ENCODE measurements at places on chromosomes 3 and 15.
A peak's percentile ranks its signal among the peaks of the same experiment; 100 is the strongest.

DNA sequence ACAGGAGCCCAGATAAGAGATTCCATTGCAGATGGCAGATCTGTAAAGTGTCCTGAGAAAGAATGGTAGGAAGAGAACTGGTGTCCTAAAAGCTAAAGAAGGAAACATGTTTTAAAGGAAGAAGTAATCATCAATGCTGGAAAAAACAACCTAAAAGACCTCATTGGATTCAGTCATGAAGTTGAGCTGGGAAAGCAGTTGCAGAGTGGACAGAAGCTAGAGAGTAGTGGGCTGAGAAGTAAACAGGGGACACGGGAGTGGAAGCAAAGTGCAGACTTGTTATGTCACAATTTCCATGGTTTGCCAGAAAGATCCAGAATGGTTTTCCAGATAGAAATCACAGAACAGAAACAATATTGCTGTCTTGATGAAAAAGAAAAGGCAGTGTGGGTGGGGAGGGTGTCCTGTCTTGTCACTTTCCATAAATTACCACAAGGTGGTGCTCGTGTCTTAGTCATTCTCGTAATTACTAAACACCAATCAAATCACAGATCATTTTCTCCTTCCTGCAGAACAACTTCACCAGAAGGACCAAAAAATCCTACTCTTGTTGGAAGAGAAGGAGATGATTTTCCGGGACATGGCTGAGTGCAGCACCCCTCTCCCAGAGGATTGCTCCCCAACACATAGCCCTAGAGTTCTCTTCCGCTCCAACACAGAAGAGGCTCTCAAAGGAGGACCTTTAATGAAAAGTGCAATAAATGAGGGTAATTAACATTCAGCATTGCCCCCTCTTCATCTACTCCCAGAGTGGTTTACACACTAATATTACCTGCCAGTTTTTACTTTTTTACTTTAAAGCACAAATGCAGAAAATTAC is 64.5 kb downstream of the KLHL25 start:
- DNase-seq: no peak

DNA sequence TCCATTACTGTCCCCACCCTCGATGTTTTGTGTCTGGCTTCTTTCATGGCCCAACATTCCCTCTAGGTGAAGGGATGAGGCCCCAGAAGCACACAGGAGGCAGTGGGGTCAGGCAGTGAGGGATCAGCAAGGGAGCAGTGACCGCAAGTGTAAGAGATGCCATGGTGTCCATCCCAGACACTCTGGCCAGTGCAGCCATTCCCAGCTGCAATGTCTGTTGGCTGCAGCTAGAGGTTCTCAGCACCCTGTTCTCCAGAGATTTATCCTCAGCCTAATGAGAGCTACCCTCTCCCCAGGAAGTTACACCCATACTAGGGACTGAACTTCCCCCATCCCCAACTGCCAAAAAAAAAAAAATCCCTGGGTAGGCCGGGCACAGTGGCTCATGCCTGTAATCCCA is 40.2 kb downstream of the TRANK1 start:
- peak; percentile 27 for DNase-seq

DNA sequence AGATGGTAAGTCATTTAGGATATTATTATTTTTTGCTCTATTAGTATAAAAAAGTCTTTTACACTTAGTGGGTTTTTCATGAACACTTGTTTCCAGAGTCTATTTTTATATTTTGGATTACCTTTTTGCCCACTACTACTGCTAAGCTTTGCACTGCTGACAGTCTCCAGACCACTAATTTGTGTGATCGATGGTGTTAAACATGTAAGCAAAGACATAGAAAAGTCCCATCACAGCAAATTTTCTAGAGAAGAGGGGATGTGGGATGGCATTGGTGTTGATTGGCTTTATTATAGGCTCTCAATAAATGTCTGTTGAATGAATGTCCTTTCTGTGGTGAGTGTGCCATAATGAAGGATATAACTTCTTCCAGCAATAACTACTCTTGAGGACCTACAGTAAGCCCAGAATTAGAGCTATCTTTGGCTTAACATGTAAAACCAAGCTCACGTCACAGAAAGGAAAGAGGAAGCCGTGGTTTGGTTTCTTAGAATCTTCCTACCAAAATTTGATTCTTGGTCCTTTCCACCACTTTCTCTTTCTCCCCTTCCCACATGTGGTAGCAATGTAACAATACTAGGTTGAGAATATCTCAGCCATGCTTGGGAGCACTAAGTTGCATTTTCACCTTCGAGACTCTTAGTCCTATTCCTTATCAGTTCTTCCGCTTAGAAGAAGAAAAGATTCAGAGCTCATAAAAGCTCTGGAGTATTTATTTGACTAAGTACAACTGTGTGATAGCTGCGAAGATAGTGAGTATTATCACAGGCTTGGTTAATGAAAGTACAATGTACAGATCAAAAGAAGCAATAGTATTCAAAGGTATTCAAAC is 90.6 kb upstream of the UMPS start:
- DNase-seq: no peak

DNA sequence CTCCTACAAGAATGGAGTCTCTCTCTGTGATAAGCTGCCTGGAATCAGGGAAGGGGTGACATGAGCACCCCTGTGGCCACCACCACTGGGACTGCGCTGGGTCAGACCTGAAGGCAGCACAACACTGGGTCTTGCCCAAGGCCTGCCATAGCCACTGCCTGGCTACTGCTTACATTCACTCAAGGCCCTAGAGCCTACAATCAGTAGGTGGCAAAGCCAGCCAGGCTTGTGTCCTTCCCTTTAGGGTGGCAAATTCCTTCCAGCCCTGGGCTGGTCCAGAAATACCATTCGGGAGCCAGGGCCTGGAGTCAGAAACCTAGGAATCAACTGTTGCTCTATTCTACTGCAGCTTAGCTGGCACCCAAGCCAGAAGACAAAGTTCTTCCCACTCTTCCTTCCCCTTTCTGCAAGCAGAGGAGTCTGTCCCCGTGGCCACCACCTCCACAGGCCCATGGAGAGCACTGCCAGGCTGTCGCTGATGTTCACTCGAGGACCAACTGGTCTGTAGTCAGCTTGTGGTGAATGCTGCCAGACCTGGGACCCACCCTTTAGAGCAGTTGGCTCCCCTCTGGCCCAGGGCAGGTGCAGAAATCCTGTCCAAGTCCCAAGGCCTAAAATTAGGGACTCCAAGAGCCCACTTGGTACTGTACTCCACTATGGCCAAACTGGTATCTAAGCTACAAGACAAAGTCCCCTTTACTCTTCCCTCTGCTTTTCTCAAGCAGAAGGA is 307.4 kb downstream of the THSD4 start:
- DNase-seq: no peak

GRCh38 chr15:57312318-57313133 is 63.8 kb upstream of the CGNL1 start:
- no peak for DNase-seq

- DNase-seq: no peak
Measured at GRCh38 chr3:86995537-86995936, 4.6 kb upstream of the VGLL3 start.

- DNase-seq: peak; percentile 67
Measured at GRCh38 chr15:65824031-65824743, 32.1 kb upstream of the DENND4A start.

GRCh38 chr3:180116658-180117057 is 79.9 kb upstream of the PEX5L start:
- DNase-seq: no peak

DNA sequence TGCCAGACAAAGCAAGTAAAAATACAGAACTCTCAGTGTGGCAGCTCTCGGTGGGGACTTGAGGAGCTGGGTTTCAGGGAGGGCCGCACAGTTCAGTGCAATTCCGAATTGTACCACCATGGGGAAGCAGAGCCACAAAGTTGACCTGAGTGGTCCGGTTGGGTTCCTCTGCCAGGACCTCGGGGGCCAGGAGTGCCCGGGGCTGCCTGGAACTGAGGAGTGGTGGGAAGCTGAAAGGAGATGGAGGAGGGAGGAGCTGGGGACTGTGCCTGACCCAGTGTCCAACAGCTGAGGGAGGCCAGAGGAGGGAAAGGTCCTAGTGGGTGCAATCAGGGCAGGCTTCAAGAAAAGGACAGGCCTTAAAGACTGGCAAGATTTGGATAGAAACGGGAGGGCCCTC is 32.2 kb upstream of the TRH start:
- DNase-seq: peak; percentile 88

- no peak for DNase-seq
Measured at GRCh38 chr15:49032601-49033145, 13.6 kb downstream of the SECISBP2L start.

- no peak for DNase-seq
Measured at GRCh38 chr3:155244216-155244615, 49.3 kb downstream of the STRIT1 start.

- DNase-seq: no peak
Measured at GRCh38 chr15:88472225-88472624, 4.7 kb downstream of the MRPS11 start.

GRCh38 chr3:17730318-17730967 is 12.0 kb downstream of the TBC1D5 start:
- DNase-seq: no peak

Data from WTC11 (cell line).